Effector memory CD4-positive, alpha-beta T cell (primary cell): ENCODE measurements at places on chromosomes 6 and 20.
A peak's percentile ranks its signal among the peaks of the same experiment; 100 is the strongest.

- DNase-seq: peak; percentile 3
These were observed 24.6 kb downstream of the MTFR2 start for GRCh38 chr6:136225496-136225895.

- DNase-seq: no peak
These were observed 229.5 kb upstream of the RNF24 start for GRCh38 chr20:4244700-4245485.

- no peak for DNase-seq
These were observed 158.9 kb upstream of the ZNF217 start for GRCh38 chr20:53752583-53752970.

GRCh38 chr6:64128301-64129024 is 492.9 kb downstream of the PHF3 start:
- DNase-seq: no peak

DNA sequence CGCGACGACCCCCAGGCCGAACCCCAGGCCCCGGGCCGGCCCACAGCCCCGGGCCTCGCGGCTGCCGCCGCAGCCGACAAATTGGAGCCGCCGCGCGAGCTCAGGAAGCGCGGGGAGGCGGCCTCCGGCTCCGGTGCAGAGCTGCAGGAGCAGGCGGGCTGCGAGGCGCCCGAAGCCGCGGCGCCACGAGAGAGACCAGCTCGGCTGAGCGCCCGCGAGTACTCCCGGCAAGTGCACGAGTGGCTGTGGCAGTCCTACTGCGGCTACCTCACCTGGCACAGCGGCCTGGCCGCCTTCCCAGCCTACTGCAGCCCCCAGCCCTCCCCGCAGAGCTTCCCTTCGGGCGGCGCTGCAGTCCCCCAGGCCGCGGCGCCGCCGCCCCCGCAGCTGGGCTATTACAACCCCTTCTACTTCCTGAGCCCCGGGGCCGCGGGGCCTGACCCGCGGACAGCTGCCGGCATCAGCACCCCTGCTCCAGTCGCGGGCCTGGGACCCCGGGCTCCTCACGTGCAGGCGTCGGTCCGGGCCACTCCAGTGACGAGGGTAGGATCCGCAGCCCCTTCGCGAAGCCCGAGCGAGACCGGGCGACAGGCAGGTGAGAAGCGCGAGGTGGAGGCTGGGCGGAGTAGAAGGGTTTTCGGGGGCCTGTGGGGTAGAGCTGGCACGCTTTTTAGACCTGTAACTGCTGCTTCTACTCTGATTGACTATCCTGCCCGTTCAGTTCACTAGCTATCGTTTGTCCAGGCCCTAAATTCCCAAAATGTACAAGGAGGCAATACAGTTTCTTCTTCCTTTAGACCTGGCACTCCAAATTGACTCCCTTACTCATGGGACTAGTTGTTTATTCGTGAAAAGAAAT is 654 bp downstream of the FAM8A1 start:
- peak; percentile 22 for DNase-seq

DNA sequence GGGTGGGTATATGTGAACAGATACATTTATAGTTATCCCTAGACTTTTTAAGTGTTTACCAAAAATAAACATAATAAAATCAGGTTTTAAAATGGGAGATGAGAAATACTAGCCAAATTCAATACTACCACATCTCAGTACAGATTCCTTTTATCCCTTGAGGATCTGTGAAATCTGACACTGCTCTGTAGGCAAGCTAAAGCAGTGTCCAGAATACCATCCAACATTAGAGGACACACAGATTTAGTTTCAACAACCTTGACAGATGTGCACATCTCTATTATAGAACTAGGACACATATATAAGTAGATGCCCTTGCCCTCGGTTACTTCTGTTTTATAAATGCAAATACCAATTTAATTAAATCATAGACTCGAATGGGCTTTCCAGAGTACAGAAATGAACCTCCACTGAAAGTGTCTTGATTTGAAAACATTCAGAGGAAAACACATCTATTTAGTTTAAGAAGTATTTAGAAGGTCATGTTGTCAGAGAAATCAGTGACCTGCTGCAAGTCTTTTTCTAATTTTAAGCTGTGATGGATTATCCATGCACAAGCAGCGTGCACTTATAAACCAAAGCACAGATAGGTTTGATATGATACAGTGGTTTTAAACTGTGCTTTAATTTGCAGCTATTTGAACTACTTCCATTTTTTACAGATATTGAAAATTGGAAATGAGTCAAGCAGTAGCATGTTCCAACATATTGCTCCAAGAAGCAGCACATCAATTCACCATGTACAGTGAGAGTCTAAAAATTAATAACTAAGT is 156.3 kb upstream of the EPHA7 start:
- no peak for DNase-seq

DNA sequence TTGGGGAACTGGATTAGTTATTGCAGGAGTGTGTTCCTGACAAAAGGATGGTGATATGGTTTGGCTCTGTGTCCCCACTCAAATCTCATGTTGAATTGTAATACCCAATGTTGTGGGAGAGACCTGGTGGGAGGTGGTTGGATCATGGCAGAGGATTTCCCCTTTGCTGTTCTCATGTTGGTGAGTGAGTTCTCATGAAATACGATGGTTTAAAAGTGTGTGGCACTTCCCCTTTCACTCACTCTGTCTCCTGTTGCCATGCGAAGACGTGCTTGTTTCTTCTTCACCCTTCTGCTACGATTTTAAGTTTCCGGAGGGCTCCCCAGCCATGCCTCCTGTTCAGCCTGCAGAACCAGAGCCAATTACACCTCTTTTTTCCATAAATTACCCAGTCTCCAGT is 16.2 kb upstream of the TREM1 start:
- DNase-seq: no peak

- DNase-seq: no peak
These were observed 77.7 kb upstream of the SLC22A23 start for GRCh38 chr6:3534599-3534998.

DNA sequence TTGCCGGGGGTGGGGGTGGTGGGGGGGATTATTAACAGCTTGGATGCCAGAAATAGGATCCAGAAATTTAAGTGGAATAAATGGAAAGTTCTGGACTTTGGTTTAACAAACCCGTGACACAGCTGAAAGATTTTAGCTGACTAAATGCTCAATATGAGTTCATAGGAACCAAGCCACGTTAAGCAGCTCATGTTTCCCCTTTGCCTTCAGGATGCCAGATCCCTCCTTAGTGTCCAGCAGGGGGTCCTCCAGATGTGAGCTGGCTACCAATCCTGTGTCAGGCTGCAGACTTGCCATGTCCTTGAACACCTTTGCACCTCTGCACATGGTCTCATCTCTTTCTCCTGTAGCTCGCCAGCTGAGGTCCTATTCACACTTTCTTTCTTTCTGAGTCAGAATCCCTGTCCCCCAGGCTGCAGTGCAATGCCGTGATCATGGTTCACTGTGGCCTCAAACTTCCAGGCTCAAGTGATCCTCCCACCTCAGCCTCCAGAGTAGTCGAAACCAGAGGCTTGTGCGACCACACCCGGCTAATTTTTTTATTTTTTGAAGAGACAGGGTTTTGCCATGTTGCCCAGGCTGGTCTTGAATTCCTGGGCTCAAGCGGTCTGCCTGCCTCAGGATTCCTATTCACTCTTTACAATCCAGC is 133.3 kb upstream of the ARMC2 start:
- DNase-seq: no peak

DNA sequence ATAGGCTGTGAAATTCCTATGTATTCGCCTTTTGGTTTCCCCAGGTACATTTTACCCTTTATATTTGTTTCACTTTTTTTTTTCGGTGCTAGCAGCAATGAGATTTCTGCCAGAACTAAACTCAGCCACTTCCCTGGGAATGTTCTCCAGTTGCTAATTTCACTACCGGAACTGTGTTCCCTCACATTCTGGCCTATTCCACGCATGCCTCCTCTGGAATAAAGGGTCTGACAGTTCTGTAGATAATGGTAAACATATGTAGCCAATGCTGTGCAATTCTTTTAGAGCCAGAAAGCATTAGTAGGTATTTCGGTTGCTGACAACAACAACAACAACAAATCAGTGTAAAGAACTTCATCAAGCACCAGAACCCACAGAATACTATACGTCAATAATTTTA is 96.1 kb upstream of the TBX18 start:
- no peak for DNase-seq

DNA sequence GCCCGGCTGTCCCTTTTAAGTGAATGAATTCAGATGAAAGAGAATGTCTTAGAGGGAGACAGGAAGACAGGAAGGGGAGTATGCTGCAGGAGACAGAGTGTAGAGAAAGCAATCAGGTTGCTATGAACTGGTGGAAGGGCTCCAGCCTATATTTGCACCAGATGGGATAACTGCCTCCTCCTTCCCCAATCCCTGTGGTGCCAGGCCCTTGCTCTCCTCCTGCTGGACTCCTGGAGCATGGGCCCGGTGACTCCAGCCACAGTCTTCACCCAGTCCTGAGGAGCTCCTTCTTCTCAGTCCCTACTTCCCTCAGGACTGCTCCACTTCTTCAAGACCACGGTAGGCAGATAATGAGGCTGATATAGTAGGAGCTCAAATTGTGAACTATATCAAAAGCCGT is 91.8 kb downstream of the TMEM200A start:
- DNase-seq: no peak

DNA sequence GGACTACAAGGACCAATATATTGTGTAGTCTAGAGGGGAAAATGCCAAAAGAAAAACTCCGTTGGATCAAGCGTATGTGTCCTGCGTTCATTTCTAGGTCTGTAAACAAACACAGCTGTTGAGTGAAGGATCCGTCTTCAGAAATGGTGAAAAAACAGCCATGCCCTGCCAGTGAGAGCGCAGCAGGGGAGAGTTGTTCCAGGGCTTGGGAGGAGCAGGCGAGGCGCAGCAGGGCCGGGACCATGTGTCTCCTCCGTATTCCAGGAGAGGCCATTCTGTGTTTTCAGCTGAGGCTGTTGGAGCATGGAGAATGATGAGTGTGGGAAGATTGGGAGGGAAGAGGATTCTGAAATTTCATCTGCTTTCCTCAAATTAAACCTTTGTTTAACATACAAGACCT is 38.0 kb downstream of the BMP6 start:
- no peak for DNase-seq

- DNase-seq: no peak
These were observed 184.5 kb downstream of the KIF16B start for GRCh38 chr20:16388731-16389130.

GRCh38 chr6:11136809-11137208 is 25.3 kb upstream of the ERVFRD-1 start:
- DNase-seq: no peak

GRCh38 chr6:164124986-164125385 is 710.5 kb downstream of the QKI start:
- no peak for DNase-seq

- DNase-seq: no peak
These were observed 100.8 kb downstream of the OR2B2 start for GRCh38 chr6:27811451-27811772.

GRCh38 chr6:114085211-114085610 is 114.3 kb upstream of the HDAC2 start:
- DNase-seq: no peak

DNA sequence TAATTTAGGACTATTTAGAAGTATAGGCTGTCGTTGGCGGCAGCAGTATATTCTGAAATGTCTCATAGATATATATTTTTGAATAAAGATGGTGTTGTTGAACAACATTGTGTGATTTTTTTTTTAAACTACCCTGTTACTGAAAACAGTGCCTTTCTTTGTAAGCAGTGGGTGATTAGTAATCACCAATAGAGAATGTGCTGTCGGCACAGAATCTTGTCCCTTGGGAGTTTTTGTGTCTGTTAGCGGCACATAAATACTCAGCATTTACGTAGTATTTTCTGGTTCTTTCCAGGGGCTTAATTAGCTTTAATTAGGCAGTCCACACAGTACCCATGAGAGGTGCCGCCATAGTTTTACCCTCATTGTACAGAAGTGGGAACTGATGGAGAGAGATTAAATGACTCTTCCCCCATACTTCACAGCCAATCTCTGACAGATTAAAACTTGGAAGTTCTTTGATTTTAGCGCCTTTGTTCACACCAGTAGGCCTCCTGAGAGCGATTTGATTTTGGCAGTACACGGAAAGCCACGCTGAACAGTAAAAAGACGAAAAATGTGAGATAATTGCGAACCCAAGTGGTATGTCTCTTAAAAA is 58.8 kb downstream of the RPRD1B start:
- DNase-seq: no peak

GRCh38 chr20:31841928-31842327 is 3.5 kb downstream of the FOXS1 start:
- DNase-seq: no peak

GRCh38 chr6:52019092-52019491 is 68.3 kb downstream of the PKHD1 start:
- DNase-seq: no peak

DNA sequence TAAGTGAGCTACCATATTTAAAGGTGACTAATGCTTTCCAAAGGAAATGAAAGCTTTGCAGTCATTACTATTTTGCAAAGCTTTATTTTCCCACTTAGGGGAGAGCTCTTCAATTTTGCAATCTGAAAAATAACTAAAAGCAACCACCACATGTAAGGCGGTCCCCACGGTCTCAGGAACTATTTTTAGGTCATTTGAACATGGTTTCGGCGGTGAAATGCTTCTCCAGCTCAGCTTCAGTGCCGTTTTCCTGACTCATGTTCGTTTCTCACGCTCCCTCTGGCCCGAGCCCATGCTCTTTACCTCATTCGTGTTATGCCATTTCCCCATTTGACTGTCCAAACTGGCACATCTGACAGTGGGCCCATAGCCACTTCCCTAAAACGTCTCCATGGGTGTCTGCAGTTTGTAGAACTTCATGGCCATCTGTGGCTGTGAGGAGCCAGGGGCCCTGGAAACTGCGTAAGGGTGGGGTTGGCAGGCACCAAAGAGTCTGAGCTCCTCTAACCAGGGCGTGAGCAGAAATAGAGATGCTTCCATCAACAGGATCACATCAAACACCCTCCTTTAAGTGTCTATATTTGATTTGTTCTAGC is 46.5 kb downstream of the ADTRP start:
- no peak for DNase-seq

DNA sequence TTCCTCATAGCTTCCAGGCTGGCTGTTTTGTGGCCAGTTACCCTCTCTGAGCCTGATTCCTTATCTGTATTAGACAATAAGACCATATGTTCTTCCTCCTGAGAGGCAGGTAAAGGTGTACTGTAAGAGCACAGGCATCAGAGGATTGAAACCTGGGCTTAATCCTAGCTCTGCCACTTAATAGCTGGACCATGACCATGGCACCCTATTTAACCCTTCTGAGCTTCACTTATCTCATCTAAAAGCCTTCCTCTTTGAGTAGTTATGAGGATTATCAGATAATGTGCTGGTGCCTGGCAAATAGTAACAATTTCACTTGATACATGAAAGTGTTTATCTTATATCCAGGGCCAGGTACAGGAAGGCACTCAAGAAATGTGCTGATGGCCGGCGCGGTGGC is 34.9 kb downstream of the BCL2L1 start:
- DNase-seq: no peak

DNA sequence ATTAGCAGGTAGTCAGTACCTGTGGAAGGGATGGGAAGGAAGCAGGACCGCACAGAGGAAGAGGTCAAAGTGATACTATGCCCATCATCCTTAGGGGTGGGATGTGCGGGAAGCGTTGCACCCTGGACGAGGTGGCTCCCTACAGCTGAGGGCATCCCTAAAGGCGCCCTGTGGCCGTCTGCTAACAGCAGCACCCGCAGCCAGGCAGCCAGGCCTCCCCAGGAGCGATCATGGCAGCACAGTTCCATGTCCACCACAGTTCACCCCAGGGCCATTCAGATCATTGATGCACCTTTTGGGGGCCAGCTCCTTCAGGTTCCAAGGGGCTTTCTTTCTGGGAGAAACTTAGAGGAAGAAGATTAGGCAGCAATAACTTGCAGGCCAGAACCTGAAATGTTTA is 59.5 kb downstream of the RPP40 start:
- DNase-seq: no peak

GRCh38 chr20:4090756-4091489 is 75.6 kb upstream of the RNF24 start:
- DNase-seq: no peak

- no peak for DNase-seq
These were observed 19.3 kb downstream of the SLC13A3 start for GRCh38 chr20:46631874-46632446.
